Upper lobe of right lung (tissue), 1 donor: ENCODE measurements at places on chromosomes 2 and 18. TPM values are rescaled to one million over a fixed set of nuclear protein-coding genes. Genes with fewer than 3 reads are reported as not detected.

DNA sequence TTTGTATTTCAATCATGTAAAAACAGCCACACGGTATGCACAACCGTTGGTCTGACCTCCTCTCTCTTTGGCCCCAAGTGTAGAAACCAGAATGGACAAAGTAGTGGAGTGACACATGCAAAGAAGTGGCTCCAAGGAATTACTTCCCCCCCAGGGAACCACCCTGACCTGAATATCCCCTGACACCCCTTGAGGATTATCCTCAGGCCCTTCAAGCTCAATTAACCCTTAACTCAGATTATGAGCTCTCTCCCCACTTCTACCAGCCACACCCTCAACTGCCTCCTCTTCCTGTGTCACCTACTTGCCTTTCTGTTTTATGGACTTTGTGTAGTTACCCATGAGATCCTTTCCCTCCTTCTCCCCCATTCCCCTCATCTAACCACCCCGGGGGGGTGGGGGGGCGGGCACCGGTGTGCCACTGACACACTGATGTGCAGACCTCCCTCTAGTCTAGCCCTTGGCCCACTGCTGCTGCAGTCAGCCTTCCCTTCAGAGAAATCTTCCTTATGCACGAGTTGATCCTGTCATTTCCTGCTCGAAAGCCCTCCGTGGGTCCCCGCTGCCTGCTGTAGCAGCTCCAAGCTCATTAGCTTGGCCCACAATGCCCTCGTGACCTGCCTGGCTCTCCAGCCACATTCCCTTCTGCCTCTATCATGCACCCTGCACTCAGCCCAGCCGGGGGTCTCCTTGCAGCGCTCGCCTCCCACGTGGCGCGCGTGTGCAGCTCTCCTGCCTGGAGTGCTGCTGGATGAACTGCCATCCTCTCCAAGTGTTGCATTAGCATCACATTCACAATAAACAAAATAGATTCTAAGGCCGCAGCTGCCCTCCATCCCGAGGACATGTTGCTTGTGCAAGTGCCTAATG lies 40.1 kb upstream of the TMEM177 start:
- DNase-seq: no peak

- DNase-seq: no peak
Observed at GRCh38 chr18:75696391-75696790, 268.9 kb upstream of the SMIM21 start.

DNA sequence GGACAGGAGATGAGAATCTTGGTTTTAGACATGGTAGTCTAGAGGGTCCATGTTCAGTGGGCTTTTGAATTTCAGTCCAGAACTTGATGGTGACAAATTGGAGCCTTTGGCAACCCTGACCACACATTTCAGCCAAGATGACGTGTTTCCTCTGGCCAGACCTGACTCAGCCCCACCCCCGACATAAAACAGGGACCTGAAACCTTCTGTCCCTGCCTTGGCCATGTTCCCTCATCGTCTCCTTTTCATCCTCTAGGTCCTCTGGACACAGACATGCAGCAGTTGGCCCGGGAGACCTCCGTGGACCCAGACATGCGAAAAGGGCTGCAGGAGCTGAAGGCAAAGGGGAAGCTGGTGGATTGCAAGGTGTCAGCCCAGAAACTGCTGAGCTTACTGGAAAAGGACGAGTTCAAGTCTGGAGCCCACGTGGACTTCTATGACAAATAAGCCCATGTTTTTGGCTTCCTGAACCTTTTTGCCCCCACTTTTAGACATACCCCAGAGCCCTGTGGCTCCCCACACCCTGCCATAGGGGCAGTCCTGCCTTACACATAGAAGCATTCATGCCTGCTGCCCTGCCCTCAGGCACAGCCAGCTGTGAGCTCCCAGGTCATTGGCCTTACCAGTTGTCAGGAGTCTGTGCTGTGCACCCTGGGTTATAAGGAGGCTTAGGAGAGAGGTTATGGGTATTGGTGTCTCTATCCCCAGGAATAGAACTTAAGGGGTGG lies 4.0 kb downstream of the SPR start:
- DNase-seq: no peak

ALPP gene
- 9.5 TPM for total RNA-seq

KCMF1 gene
- 72.9 TPM for total RNA-seq
